ENCODE measurements at places on chromosomes 6 and 20.
A peak's percentile ranks its signal among the peaks of the same experiment; 100 is the strongest.

DNA sequence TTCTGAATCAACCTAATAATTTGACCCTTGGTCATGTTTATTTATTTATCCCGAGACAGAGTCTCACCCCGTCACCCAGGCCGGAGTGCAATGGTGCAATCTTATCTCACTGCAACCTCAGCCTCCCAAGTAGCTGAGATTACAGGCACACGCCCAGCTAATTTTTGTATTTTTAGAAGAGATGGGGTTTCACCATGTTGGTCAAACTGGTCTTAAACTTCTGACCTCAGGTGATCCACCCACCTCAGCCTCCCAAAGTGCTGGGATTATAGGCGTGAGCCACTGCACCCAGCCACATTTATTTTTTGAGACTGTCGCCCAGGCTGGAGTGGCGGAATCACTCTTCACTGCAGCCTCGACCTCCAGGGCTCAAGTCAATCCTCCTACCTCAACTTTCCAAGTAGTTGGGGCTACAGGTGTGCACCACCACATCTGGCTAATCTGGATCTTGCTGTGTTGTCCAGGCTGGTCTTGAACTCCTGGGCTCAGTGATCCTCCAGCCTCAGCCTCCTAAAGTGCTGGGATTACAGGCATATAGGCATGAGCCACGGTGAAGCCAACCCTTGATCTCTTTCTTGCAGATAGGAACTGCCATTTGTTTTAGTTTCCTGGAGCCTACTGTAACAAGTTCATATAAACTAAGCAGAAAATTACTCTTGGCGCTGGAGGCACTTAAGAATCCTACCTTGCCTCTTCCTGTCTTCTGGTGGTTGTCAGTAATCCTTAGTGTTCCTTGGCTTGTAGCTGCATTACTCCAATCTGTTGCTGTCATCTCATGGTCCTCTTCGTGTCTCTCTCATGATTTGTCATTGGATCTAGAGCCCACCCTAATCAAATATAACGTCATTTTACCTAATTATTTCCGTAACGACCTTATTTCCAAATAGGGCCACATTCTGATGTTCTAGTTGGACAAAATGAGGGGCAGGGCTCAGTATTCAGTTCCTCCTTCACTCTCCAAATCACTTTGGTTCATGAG, 2.3 kb downstream of the RPS18 start:
- DNase-seq, result no peak

DNA sequence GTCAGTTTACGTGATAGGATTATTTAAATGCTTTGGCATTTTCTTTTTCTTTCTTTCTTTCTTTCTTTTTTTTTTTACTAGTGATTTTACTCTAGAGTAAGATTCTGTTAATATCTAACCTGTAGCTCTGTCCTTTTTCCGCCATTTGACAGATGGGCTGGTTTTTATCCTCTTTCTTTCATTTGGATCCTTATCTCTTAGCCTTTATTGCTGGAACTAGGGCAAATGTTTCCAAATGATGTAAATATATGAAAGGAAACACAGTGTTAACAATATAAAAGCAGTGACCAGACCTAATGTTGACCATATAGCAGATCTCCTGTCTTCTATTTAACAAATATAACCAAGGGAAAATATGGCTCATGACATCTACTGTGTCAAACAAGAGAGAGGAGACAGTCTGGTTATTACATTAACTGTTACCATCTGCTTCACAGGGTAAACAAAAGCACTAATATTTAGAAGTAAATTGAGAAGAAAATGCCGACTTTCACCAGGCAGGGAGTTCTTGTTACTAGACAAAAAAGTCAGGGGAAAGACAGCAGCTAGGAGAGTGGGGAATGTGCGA, 59.8 kb upstream of the GCLC start:
- no peak for DNase-seq

GRCh38 chr6:25930532-25931410, at the start of gene SLC17A2:
TSS of gene SLC17A2 (minus strand) at chr6:25930691. CDS start at chr6:25925796, 4,895 bp downstream.
- DNase-seq, result no peak

- DNase-seq, result no peak
These were observed 150.4 kb downstream of the RNGTT start for GRCh38 chr6:88813045-88813444.

DNA sequence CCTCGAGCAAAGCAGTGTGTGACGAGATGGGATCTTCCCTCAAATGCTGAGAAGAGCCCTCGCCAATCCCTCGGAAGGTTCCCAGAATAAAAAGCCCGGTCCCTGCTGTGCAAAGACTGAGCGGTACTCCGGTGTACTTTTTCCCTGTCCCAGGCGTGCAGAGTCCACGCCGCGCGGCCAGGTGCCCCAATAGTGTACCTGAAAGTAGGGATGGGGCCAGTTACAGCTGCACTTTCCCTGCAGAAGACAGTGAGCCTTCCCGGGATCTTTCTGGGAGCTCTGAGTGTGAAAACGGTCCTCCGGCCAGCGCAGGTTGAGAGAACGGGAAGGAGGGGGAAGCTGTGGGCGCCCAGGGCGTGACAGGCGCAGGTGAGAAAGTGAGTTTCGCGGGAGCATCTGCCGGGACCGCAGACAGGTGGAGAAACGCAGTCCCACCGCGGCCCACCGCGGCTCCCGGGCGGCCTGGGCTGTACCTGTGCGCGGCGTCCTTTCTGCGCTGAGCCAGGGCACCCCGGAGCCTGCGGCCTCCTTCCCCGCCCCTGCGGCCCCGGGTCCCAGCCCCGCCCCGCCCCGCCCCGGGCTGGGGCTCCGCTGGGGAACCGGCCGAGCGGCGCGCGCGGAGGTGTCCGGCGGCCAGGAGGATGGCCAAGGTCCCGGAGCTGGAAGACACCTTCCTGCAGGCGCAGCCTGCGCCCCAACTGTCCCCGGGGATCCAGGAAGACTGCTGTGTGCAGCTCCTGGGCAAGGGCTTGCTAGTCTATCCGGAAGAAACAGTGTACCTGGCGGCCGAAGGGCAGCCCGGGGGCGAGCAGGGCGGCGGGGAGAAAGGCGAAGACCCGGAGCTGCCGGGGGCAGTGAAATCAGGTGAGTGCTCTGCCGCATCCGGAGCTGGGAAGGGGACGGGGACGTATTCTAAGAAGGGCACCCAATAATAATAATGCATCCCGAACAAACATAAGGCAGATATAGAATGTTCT, at the start of gene RFX6:
TSS of gene RFX6 (plus strand) at position 608 of the 977 bp plus-strand sequence. CDS start at position 642, 34 bp downstream.
- DNase-seq, result peak; percentile 29
